Tibial artery (tissue), 4 donors: ENCODE measurements at places on chromosomes 11 and 22.
A peak's percentile ranks its signal among the peaks of the same experiment; 100 is the strongest.

GRCh38 chr11:46418751-46419150 is 27.2 kb upstream of the CHRM4 start:
- peaks cover 45% of the 10 kb centered on the region for H3K36me3 ChIP-seq
- no peak overlapping the region for H3K4me3 ChIP-seq
- no peaks in the 10 kb centered on the region for H3K4me1 ChIP-seq
- no peaks in the 10 kb centered on the region for H3K27me3 ChIP-seq
- H3K27ac ChIP-seq, result no peak overlapping the region

DNA sequence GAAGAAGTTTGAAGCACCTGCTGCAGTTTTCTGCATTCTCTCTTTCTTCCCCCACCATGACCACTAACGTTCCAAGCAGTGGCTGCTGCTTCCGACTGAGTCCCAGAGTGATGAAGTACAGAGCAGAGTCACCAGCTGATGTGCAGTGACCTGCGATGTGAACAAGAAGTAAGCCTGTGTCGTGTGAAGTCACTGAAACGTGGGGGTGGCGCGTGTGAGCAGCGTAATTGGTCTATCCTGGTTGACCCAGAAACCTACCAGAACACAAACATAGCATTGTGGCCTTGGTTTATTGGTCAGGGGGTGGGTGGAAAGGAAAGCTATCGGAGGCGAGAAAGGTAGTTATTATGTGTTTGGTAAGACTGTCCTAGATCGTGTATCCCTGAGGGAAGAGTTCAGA is 3.5 kb downstream of the KRTAP5-7 start:
- H3K27ac ChIP-seq, result no peak overlapping the region
- no peak overlapping the region for H3K4me3 ChIP-seq
- no peaks in the 10 kb centered on the region for H3K36me3 ChIP-seq
- H3K4me1 ChIP-seq, result no peaks in the 10 kb centered on the region
- DNase-seq, result no peak

- H3K4me1 ChIP-seq, result no peaks in the 10 kb centered on the region
- no peaks in the 10 kb centered on the region for H3K36me3 ChIP-seq
- DNase-seq, result no peak
- no peaks in the 10 kb centered on the region for H3K27me3 ChIP-seq
Observed at GRCh38 chr11:80365076-80365725, 924.4 kb upstream of the TENM4 start.

DNA sequence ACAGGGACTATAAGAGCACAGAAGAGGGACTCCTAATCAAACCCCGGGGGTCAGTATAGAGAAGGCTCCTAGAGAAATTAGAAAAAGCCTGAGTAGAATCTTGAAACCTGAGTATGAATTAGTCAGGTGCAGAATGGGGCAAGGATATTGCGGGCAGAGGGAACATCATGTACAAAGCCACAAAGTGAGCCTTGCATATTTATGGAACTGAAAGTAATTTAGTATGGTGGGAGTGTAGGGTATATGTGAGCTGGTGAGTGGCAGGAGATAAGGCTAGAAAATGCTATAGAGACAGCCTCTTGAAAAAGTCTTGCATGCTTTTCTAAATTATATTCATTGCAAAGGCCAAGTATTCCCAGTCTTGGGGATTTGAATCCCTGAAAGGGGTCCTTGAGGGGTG is 93.7 kb downstream of the STIM1 start:
- peak overlapping the region; percentile 76 for H3K27ac ChIP-seq
- no peak overlapping the region for H3K4me3 ChIP-seq
- H3K27me3 ChIP-seq, result no peaks in the 10 kb centered on the region
- DNase-seq, result no peak
- no peaks in the 10 kb centered on the region for H3K36me3 ChIP-seq

DNA sequence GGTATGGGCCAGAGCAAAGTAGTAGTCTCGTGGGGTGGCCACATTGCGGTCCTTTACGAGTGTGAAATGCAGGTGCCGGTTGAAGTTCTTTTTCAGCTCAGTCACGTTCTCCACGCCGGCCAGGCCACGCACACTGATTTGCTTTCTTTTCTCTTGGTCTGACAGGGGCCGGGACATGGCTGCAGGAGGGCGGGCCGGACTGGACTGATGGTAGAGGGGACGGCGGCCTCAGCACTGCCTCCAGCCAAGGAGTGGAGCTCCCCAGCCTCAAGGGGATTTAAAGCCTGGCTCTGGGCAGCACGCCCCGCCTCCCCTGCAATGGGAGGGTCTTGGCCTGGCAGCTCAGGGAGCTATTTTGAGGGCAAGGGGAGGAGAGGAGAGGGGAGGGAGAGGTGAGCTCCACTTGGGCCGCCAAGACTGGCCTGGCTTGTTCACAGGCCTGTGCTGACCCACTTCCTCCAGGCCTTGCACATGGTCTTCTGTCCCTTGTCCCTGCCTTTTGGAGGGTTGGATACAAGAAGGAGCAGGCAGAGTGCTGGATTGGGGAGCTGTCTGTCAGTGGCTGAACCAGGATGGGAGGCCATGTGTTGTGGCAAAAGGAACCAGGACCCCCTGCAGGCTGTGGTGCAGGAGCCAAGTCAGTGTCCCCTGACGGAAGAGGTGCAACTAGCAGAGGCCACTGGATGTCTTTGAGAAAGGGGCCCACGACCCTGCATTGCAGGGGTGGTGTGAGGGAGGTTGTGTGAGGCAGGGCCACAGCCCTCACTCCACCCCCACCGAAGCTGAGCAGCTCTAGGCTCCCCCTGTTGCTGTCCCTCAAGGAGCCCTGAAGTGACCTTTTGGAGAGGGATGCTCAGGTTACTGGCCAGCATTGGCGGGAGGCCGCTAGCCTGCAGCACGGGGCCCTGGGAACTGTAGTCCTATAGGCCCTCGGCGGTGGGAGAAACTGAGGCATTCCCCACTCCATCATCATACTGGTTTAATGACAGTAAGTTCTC is at the start of gene PYGM:
Gene PYGM (minus strand): TSS at position 253 of the 998 bp plus-strand sequence. CDS start 76 bp downstream, at position 177.
- peak; percentile 87 for DNase-seq
- H3K4me1 ChIP-seq, result peaks cover 48% of the 10 kb centered on the region
- peak within 1 kb of the TSS; percentile 52 for H3K4me3 ChIP-seq

DNA sequence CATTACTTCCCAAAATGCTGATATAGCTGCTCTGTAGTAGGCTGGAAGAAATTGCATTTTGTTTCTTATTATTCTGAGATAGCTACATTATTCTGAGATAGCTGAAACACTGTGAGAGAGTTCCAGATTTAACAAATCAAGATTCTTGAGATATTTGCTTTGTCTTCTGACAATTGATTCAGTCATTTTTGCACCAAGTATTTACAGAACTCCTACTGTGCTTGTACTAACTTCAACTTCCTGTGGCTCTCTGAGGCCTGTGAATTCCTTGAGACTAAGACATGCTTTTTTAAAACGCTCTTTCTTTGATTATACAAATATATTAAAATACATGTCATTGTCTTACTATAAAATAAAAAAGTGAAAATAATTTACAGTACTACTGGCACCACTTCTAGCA is 52.7 kb downstream of the USP47 start:
- DNase-seq, result no peak
- H3K4me3 ChIP-seq, result no peak overlapping the region
- no peaks in the 10 kb centered on the region for H3K4me1 ChIP-seq
- peaks cover 29% of the 10 kb centered on the region for H3K36me3 ChIP-seq
- H3K27me3 ChIP-seq, result no peaks in the 10 kb centered on the region
- H3K27ac ChIP-seq, result no peak overlapping the region
